ENCODE measurements at places on chromosomes 7 and 10.

- DNase-seq, result no peak
Observed at GRCh38 chr7:9013940-9014339, 580.5 kb downstream of the NXPH1 start.

DNA sequence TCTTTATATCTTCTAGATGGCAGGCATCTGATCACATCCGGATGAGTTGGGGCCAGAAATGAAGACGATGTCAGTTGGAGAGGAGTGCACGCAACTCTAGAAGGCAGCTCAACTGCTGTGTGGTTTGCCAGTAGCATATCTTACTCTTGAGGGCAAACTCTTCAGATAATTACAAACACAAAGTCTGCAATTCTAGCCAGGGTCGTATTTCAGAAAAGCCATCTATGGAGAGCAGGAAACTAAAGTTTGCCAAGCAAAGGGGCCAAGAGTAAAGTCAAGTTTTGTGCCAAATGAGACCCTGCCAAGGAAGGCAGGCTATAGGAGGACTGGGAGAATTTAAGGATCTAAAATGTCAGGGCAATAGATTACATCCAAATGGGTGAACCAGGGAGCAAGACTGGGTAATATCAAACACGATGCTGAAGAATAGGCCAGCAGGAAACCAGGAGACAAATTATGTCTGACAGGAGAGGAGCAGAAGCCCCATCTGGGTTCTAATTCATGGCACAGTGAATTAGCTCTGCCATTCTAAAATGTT lies 312.5 kb upstream of the SEMA3C start:
- DNase-seq, result no peak

GRCh38 chr7:157371296-157371695 lies 34.5 kb downstream of the DNAJB6 start:
- no peak for DNase-seq

GRCh38 chr10:116646502-116646901 lies 25.7 kb downstream of the PNLIPRP2 start:
- no peak for DNase-seq

GRCh38 chr10:4835494-4835918 lies 9.5 kb downstream of the AKR1E2 start:
- no peak for DNase-seq

DNA sequence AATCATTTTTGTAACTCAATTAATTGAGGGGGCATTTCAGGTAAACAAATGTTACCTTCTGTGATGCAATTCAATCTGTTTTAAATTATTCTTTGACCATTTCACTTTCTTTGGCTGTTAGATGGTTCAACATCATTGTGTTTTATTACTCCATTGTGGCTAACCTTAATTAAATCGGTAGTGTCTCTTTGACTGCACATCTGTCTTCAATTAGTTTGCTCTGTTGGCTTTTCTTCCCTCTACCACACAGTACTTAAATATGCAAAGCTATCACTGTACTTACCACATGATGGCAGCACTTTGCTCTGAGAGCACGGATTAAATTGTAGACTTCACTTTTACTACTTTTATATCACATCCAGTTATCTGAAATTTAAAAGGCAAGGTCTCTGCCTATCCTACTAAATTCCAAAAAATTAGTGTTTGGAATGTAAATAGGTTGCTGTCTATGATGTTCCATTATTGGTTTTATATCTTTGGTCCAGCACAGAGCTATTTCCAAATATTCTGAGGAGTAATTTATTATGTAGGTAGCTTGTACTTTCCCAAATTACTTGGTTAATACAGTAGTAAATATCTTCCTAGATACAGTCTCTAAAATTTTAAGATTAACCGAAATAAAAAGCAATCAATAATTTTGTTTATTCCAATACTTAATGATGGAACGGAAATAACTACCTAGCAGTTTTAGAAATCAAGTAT lies 352.0 kb downstream of the PCLO start:
- no peak for DNase-seq

- no peak for DNase-seq
Observed at GRCh38 chr7:112108981-112109380, 97.2 kb downstream of the DOCK4 start.

GRCh38 chr7:30485667-30486066 lies 7.1 kb upstream of the NOD1 start:
- no peak for DNase-seq

DNA sequence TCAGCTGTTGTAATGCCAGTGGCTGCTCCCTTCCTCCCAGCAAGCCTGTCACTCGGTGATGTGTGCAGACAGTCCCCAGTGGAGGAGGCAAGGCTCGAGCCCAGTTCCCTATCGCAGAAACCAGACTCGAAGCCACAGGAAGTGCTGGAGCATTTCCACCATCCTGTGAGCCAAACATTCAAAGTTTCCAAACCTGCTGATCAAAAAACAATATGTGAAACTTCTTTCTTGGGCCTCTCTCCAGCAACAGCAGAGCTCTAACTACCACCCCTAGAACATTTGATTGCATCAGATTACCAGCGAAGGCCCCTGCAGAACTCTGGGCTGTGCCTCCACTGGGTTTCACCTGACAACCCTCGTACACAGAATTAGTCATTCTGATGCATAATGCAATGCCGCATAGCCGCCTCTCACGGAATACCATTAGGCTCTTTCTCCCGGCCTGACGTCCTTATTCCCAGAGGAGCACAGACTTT lies 94.0 kb downstream of the ELMO1 start:
- DNase-seq, result no peak

Measured in T follicular helper cell (primary cell).